ENCODE measurements at places on chromosomes 5 and 9.

DNA sequence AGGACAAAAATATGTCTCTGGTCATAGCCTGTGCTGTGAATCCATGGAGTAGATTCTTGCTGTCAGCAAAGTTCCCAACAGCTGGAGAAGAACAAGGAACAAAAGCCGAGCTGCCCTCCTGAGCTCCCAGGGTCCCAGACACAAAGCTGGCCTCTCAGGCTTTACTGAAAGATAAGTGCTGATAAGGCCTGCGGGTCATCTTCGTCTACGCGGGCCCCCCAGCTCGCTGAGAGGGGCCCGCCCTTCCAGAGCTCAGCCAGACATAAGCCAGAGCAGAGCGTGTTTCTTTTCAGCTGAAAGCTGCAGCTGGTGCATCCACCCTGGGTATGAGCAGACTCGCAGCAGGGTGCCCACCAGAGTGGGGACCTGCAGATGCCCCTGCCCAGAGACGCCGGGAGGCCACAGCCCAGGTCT, 84.7 kb downstream of the HSD17B3 start:
- no peak for DNase-seq

- no peak for DNase-seq
Observed at GRCh38 chr5:80653502-80653901, 950 bp upstream of the MSH3 start.

GRCh38 chr5:2986301-2986700, 234.8 kb upstream of the IRX2 start:
- no peak for DNase-seq

- no peak for DNase-seq
Observed at GRCh38 chr5:31362529-31362900, 169.0 kb downstream of the CDH6 start.

DNA sequence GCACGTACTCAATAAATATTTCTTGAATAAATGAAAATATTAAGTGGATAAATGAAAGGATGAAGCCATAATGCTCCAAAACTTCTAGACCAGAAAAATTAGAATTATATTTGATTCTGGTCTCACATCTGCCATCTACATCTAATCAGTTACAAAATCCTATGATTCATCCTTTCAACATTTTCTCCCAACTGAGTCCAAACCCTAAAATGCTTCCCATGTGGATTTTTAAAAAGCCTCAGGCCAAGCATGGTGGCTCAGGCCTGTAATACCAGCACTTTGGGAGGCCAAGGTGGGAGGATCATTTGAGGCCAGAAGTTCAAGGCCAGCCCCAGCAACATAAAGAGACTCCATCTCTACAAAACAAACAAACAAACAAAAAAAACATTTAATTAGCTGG, 31.6 kb upstream of the FST start:
- DNase-seq, result no peak

DNA sequence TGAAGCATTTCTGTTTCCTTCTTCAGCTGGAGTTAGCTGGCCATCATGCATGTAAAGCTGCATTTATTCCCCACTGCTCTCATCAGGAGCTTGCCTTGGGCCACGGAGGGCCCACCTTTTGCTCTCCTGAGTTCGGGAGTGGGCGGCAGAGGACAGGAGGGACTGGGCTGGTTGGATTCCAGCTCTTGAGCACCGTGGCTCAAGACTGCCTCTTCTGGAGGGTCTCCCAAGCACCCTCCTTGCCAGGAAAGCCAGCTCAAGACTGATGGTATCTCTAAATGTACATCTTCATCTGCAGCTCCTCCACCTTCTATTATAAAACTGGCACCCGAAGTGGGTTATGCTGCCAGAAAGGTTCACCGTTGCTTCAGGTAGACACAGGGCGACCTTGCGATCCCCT, 399.6 kb upstream of the IRX1 start:
- no peak for DNase-seq

DNA sequence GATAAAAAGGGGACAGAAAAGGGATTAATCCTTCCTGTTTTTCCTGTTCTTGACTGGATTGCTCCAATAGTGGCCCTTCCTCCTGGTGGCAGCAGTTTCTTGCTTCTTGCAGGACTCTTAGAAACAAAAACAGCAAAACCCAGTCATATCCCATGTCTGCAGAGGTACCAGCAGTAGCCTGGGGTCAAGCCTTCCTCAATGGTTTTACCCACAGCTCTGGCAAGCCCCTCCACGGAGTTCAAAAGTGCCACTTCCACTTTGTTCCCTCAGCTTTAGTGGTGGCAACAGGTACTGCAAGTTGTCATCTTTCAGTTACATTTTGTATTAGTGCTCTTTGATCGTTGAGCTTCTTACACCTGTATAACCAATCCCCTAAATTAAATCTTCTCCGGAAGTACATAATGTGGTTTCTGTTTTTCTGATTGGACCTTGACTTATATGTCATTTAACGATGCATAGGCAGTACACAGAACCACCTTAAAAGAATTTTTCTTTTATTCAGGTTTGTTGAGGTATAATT, 8.7 kb upstream of the RANBP6 start:
- DNase-seq, result peak; percentile 19

DNA sequence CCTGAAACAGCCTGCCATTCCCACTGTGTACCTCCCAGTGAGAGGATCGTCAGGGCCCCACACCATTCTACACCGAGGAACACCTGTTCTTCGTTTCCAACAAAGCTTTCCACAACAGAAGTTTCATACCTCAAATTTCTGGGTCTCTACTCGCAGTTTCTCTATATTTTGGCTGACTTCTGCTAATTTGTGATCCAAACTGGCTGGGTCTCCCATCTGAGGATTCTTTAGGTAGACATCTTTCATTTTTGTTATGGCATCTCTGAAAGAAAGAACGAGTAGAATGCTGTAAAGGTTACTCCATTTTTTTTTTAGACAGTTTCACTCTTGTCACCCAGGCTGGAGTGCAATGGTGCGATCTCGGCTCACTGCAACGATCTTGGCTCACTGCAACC, 67.5 kb downstream of the USP20 start:
- no peak for DNase-seq

- DNase-seq, result no peak
Observed at GRCh38 chr5:172646716-172647285, 5.7 kb downstream of the NEURL1B start.

GRCh38 chr9:70438341-70438928, 24.0 kb upstream of the KLF9 start:
- peak; percentile 11 for DNase-seq

- no peak for DNase-seq
Observed at GRCh38 chr5:173762930-173763329, 125.2 kb upstream of the CPEB4 start.

Measured in DND-41 (cell line).